Activated gamma-delta T cell treated with anti-CD3 and anti-CD28 coated beads, Interleukin-2, amount 50 U/mL, for 16 hours (primary cell): ENCODE measurements at places on chromosomes 2 and 18.

GRCh38 chr2:229748950-229749349 lies 34.6 kb upstream of the DNER start:
- DNase-seq, result no peak

- DNase-seq, result no peak
These were observed 265.7 kb upstream of the NT5C1B start for GRCh38 chr2:18855027-18855426.

DNA sequence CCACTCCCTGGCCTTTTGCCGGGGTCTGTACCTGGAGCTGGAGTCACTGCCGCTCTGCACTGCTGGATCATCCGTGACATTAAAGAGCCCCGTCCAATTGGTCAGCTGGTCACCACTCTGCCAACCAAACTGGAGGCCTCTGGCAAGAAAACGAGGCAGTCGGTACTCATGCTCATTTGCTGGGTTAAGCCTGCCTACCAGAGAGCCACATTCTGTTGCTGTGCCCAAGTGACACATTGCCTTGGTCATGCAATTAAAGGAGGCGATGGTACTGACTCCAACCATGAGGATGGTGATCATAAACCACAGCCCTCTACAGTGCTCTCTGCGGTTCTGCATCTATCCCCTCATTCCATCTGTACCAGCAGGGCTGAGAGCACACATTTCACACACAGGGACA lies 35.5 kb downstream of the ST8SIA5 start:
- DNase-seq, result no peak

- no peak for DNase-seq
These were observed 36.9 kb downstream of the TBC1D8 start for GRCh38 chr2:101114268-101114783.
